ENCODE measurements at places on chromosomes 5 and 9. TPM values are rescaled to one million over a fixed set of nuclear protein-coding genes. Genes with fewer than 3 reads are reported as not detected.

EPB41L4A gene
- total RNA-seq: 23.9 TPM

LECT2 gene
- 6.6 TPM for total RNA-seq

CDH9 gene
- not detected for total RNA-seq

TESK1 gene
- total RNA-seq: 89.6 TPM

DNA sequence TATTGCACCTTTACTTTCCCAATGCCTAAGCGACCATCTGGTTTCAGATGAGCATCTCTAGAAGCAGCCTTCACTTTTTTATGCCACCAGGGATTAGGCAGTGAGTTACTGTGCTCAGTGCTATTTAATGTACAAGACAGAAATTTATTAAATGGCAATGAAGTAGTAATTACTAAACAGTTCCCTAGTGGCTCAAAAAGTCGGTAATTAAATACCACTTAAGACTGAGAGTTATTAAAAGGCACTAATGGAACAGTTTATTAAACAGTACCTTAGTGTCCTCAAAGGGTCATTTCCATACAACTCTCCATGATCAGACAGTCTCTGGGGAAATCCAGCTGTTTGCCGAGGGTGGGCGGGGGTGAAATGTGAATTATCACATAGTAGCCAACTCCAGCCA, 42.3 kb downstream of the LHFPL2 start:
- DNase-seq: no peak

DNA sequence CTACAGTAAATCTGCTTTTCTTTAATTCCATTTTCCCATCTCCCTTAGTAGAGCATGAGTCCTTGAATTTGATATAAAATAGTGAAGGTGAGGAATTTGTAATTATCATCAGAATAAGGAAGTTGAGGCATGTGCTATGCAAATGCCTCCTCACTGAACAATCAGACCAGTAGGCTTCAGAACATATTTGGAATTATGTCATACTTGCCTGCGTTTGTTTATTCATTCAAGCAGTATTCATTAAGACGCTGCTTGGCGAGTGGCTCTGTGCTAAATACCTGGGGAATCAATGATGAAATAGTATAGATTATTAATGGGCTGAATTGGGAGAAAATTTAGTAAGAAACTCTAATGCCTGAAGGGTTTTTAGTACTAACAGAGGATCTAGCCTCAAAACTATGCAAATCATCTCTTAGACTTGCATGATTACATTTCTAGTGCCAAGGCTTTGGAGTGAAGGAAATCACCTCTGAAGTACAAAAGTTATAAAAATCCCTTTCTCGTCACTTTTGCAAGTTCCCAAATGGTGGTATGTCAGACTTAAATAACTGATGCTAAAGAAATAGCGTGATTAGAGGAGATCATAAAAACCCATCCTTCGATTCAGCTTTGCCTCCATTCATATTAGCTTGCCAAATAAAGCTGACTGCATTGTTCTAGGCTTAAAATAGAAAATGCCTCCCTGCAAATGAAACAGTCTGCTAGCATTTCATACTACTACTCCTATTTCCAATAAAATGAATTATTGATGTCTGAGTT, 141.7 kb downstream of the PCSK5 start:
- no peak for DNase-seq

GRCh38 chr9:104304925-104305324, 199.1 kb upstream of the OR13F1 start:
- no peak for DNase-seq

DNA sequence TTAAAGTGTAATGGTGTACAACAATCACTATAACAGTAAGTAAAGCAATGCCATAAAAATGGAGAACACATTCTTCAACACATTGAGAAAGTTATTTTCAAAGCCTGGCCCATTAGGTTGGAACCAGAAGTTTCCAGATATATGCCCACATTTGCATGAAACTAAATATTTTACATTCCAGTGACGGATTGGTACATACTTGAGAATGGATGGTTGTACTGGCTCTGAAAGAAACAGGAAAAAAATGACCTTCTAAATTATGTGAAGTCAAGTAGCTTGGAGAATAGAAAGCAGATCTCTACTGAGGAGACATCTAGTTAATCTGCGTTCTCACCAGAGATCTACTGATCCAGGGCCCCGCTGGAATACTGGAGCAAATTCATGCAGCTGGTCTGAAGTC, 1037.0 kb downstream of the NR2F1-AS1 start:
- DNase-seq: no peak

DNA sequence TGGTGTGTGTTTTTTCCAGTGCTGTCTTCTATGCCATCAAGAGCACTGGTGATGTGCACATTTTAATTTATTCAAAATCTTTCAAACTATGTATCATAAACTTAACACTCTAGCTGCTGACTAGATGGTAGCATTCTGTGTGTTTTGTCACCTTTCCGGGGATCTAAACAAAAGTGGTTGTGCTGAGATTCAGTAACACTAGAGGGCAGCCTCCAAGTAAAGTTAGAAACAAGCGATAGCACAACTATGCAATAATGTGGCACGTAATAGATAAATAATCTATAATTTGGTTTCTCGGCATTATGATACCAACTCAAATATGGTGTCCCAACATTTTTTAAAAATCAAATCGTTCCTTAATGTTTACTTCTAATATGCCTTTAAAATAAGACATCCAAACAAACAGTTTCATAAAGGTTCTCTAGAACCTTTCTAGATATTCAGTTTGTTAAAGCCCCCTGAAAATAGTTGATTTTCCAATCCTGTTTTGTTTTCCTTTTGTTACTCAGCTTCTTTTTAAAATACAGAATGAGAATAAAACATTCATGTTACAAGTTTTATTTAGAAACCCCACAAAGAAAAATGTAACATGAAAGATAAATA, 16.9 kb downstream of the SEMA6A start:
- DNase-seq: no peak

DNA sequence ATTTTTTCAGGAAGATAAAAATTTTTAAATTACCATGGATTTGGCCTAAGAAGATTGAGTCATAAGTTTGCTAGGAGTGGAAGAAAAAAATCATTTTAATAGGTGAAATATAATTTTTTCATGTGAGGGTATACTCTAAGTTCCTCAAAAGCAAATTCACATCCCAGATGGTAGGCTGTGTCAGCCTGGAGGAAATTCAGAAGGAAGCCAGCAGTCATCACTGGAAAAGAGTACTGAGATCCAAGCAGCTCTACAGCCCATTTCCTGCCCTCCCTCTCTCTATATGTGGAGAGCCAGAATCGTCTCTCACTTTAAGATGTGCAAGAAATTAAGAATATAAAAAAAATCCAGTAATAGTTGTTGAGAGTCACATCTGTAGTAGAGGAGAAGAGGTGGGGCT, 126.5 kb upstream of the CDH18 start:
- no peak for DNase-seq
